GM12891 (cell line): ENCODE measurements at places on chromosomes 5 and 9.
A peak's percentile ranks its signal among the peaks of the same experiment; 100 is the strongest.

GRCh38 chr5:128276537-128277216 lies 193.1 kb downstream of the SLC12A2 start:
- DNase-seq: no peak

GRCh38 chr5:143024228-143024920 lies 254.2 kb downstream of the ARHGAP26 start:
- DNase-seq: no peak

DNA sequence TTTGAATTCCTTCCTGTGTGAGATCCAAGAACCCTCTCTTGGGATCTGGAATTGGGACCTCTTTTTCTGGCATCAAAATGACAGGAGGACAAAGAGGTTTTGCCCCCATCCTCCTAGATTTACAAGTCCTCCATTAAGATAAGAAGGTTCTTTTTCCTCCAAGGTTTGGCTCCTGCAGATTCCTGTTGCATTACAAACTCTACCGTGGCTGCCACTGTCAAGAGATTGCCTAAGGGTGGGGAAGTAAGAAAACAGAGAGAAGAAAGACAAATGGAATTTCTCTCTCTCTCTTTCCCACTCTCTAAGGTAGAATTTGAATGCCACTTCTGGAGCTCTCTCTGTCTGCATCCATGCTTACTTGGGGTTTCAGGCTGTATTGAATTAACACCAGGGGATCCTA lies 12.0 kb upstream of the SVEP1 start:
- DNase-seq: no peak

DNA sequence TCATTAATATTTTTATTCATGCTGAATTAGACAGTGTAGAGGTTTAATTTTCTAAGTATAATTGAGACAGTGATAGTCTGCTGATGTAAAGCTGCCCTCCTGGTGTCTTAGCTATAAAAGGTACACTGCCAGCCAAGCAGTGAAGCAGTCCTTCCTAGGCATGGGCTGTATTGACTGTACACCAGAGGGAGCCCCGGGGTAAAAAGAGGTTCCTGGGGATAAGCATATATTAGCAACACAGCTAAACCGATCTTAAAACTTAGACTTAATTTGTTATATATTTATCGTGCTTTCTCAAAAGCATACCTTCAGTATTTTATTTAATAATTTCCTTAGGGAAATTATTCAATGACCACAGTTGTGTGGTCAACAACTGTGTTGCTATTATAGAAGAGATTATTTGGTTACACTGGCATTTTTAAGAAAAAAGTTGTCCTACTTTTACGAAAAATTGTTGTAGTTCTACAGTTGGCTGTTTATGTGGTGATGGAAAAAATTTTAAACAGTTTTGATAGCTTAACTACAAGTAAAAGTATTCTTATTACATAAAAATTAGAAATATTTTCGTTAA lies 68.8 kb downstream of the ELL2 start:
- no peak for DNase-seq

- no peak for DNase-seq
These were observed 382.9 kb downstream of the CCDC171 start for GRCh38 chr9:15935661-15936305.

GRCh38 chr5:30994176-30994575 lies 199.3 kb upstream of the CDH6 start:
- no peak for DNase-seq

GRCh38 chr5:154487541-154487940 lies 9.5 kb upstream of the HAND1 start:
- peak; percentile 62 for DNase-seq

DNA sequence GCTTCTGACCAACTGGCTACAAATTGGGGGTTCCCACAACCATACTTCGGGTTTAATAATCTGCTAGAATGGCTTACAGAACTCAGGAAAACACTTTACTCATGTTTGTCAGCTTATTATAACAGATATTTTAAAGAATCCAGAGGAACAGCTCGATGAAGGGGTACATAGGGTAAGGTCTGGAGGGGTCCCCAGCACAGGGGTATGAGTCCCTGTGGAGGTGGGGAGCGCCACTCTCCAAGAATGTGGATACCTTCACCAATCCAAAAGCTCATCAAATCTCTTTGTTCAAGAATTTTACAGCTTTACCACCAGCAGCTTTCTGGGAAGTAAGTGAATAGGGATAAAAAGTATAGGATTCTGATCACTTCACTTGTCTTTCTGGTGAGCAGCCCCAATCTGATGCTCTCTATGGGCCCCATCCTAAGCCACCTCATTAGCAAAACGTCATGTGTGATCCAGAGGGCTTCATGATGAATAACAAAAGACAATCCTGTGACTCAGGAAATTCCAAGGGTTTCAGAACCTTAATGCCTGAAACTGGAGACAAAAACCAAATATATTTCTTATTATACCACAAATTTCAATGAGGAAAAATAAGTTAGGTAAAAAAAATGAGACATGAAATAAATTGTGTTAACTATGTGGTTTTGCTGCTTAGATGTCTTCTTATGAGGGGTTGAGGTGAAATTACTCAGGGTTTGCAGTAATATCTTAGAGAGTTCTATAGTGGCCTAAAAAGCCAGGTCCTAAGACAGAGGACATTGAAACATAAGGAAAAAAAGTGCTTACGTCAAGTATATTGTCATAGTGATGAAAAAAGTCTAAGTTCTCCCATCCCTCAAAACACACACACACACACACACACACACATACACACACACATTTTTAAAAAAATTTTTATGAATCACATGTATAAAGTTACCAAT lies 290.5 kb downstream of the ANXA1 start:
- DNase-seq: no peak

DNA sequence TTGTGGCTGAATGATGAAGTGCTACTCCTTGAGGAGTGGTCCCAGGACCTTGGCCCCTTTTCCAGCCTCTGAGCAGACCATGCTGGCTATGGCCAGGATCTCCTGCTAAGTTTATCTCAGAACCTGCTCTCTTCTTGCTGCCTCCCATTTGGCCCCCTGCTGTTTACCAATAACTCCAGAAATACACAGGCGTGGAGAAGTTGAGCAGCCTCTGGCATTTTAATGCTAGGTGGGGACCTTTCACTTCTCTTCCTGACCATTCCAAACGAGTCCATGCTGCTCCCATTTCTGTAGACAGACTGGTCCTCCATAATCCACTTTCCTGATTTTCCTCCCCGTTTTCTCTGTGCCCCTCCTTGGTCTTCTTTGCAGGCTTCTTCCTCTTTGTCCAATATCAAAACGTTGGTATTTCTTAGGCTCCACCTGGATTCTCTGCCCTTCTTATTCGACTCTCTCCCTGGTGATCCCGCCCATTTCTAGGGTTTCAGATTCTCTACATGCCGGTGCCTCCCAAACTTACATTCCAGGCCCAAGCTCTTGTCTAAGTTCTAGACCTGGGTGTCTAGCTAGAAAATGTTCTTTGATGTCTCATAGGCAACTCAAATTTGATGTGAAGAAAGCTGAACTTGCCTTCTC lies 33.4 kb upstream of the TNFAIP8 start:
- no peak for DNase-seq

DNA sequence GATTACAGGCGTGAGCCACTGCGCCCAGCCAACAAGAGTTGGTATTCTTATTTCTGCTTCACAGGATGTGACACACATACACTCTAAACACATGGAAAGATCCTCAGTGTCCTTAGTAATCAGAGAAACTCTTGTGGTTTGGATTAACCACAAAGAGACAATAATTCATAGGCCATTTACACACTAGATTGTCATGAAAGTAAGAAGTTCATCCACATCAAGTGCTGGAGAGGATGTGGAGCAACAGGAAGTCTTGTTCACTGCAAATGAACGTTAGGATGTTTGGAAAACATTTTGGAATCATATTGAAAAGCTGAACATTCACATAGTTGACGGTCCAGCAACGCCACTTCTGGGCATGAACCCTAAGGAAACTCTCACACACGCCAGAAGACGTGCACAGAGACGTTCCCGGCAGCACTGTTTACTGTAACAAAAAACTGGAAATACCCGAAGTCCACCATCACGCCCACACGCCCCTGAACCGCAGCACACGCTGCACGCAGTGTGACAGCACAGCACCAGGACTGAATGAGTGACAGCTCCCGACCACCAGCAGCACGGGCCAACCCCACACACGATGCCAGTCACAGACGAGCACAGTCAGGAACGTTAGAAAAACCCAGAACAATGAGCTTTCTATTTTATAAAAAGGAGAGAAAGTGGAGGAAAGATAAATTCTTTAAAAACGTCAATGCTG lies 87.6 kb downstream of the COL23A1 start:
- no peak for DNase-seq

GRCh38 chr5:96868603-96869371 lies 7.5 kb upstream of the ERAP2 start:
- no peak for DNase-seq

- DNase-seq: no peak
These were observed 7.7 kb upstream of the NFIB start for GRCh38 chr9:14321517-14322130.

- DNase-seq: no peak
These were observed 133.9 kb downstream of the PTTG1 start for GRCh38 chr5:160555581-160555970.

DNA sequence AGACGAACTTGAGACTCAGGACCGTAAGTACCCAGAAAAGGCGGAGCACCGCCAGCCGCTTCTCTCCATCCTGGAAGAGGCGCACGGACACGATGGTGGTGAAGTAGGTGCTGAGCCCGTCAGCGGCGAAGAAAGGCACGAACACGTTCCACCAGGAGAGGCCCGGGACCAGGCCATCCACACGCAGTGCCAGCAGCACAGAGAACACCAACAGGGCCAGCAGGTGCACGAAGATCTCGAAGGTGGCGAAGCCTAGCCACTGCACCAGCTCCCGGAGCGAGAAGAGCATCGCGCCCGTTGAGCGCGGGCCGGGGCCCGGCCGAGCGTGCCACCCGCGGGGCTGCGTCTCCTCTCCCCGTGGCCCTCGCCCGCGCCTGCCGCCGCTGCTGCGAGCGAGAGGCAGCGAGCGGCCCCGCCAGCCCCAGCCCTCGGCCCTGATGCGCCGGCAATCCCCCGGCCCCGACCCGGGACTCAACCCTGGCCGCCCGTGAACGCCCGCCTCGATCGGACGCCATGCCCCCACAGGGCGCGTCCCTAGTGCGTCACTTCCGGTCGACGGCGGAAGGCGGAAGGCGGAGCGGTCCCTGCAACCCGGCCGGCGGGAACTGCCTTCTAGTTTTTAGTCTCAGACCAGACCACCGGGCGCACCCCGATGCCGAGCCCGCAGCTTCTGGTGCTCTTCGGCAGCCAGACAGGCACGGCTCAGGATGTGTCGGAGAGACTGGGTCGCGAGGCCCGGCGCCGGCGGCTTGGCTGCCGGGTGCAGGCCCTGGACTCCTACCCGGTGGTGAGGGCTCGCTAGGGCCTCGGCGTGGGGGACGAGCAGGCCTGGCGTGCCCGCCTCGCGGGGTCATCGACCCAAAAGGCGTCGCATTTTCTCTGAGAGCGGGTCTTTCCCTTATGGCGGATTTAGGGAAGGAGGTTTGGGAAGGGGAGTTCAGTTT lies at the start of the genes NDOR1 and TMEM203:
NDOR1 (plus strand) TSS at position 575 of the 944 bp plus-strand sequence; CDS start at position 653, 78 bp downstream.
TMEM203 (minus strand) TSS at position 523 of the 944 bp plus-strand sequence; CDS start at position 289, 234 bp downstream.
- DNase-seq: peak; percentile 100

- DNase-seq: no peak
These were observed 53.5 kb downstream of the PLK2 start for GRCh38 chr5:58406394-58406793.

GRCh38 chr5:92761585-92761984 lies 819.4 kb downstream of the NR2F1-AS1 start:
- DNase-seq: no peak

- no peak for DNase-seq
These were observed 351.9 kb upstream of the IRX2 start for GRCh38 chr5:3103262-3103811.

DNA sequence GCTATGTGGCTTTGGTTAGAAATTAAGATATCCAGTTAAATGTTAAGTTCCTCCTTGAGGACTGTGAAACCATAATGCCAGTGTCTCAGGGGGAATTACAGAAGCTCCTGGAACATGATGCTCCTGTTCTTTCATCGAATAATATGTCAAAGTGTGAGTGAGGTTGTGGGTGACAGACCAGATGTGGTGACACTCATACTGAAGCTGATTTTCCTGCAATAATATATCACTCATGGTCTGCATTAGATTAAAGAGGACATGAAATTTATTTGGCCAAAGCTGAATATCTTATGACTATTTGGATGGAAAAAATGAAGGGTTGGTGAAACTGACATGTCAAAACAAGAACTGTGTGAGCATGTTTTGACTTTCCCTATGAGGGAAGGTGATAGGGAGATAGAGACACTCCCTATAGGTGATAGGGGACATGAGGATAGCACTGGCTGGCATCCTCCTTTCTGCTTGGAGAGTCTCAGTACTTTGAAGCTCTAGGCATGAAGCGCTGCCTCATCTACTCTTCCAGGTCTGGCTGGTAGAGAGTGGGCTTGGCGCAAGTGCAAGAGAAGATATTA lies 173.5 kb downstream of the ARHGEF28 start:
- no peak for DNase-seq

GRCh38 chr5:74200560-74200959 lies 440.0 kb downstream of the ENC1 start:
- DNase-seq: no peak

DNA sequence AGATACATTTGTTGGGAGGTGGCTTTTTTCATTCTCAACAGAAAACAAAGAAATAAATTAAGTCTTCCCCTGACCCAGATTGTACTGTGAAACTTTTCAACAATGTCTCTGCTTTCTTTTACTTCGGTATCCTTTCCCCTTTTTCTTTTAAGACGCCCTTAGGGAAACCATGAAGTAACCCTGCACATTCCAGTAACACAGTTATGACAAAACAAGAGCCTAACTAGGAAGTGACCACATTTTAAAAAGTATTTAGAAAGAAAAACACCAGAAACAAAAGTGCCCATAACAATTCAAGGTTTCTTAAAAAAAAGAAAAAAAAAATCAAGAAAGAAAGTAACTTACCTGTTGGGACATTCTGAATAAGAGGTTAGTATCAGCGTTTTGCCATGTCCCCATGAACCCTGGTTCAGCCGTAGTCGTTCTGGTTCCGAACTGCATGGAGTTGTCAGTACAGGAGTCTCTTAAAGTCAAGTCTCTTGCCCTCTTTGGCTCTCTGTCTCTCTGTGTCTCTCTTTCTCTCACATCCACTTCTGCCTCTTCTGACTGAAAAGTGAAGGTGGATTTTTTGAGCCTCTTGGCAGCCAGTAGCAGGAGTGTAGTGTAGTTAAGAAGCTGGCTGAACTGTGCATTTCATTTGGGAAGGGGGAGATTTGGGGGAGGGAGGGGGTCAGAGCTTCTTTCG lies 142.9 kb downstream of the BNC2 start:
- no peak for DNase-seq

- no peak for DNase-seq
These were observed 144.6 kb downstream of the SMARCA2 start for GRCh38 chr9:2159521-2160454.

DNA sequence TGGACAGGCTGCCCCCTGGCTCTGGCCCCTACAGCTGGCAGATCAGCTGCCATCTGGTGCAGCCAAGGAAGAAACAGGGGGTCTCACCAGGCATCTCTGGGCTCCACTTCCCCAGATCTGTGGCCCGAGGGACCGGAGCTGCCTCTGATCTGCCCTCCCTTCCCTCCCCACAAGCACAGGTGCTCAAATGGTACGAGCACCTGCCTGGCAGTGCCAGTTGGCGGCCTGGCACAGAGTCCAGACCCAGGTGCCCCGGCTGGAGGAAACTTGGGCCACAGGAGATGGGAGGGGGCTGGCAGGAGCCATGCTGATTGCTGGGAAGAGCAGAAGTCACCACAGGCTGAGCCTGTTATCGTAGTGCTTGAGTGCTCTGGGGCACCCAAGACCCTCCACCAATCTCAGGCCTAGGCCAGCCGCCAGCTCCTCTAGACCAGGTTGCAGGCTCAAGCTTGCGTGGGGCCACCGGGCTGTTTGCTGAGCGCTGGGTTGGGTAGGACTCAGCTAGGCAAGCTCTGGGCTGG lies 5.0 kb upstream of the CAMK2A start:
- DNase-seq: no peak
